ENCODE measurements at places on chromosomes 1 and 21. TPM values are rescaled to one million over a fixed set of nuclear protein-coding genes. Genes with fewer than 3 reads are reported as not detected.

- no peak for DNase-seq
Measured at GRCh38 chr1:150008699-150009098, 1.8 kb downstream of the OTUD7B start.

DNA sequence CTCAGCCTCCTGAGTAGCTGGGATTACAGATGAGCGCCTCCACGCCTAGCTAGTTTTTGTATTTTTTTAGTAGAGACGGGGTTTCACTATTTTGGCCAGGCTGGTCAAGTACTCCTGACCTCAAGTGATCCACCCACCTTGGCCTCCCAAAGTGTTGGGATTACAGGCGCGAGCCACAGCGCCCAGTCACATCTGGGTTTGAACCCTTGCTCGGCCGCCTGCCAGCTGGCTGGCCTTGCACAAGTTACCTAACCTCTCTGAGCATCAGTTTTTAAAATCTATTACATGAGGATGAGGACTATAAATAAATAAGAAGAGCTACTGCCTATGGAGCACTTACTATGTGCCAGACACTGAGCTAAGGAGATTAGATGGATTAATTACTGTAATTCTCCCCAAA lies 17.7 kb upstream of the PADI2 start:
- DNase-seq: no peak

- no peak for DNase-seq
Measured at GRCh38 chr21:36089946-36090345, 20.1 kb downstream of the CBR1 start.

DNA sequence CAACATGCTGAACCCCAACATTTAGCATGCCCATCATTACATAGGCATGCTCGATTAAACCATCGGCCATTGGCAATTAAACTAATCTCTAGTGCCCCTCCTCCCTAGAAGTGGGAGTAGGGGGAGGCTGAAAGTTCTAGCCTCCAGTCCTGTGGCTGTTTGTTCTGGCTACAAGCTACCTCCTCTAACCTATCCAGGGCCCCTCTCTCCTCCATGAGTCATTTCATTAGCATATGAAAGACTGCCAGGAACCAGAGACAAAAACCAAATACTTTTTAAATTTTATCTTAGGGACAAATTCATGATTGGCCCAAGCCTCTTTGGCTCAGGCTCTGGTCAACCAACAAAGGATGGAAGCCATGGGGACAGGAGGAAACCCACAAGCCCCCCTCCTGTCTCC lies 231.1 kb downstream of the CACNA1E start:
- DNase-seq: peak; percentile 27

GRCh38 chr1:147673406-147673805 lies 3.1 kb upstream of the ACP6 start:
- no peak for DNase-seq

DNA sequence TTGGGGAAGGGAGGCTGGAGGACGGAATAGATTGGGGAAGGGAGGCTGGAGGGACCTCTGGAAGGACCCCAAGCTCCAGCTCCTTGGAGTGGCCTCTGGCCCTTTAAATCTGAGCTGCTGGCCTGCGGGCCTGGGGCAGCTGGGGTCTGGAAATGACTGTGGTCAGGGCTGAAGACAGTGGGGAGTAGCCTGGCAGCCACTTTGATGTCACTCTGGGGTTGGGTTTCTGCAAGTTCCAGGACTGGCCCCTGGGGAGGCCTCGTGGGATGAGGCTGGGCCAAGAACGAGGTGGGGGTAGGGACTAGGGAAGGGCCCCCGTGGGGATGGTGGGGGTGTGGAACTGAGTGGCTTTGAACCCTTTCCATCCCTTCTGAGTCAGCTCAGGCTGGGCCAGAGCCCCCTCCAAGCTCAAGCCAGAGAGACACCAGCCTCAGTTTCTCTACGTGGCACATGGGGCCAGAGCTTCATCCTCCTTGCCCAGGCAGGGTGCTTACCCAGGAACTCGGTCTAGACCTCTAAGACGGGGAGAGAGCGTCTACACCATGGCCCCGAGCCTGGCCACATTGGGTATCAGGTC lies 59.7 kb downstream of the ALPL start:
- DNase-seq: no peak

- DNase-seq: peak; percentile 82
Measured at GRCh38 chr1:149885339-149886120, 13.8 kb upstream of the BOLA1 start.

- DNase-seq: peak; percentile 81
Measured at GRCh38 chr1:18681423-18681835, 50.8 kb downstream of the PAX7 start.

DNA sequence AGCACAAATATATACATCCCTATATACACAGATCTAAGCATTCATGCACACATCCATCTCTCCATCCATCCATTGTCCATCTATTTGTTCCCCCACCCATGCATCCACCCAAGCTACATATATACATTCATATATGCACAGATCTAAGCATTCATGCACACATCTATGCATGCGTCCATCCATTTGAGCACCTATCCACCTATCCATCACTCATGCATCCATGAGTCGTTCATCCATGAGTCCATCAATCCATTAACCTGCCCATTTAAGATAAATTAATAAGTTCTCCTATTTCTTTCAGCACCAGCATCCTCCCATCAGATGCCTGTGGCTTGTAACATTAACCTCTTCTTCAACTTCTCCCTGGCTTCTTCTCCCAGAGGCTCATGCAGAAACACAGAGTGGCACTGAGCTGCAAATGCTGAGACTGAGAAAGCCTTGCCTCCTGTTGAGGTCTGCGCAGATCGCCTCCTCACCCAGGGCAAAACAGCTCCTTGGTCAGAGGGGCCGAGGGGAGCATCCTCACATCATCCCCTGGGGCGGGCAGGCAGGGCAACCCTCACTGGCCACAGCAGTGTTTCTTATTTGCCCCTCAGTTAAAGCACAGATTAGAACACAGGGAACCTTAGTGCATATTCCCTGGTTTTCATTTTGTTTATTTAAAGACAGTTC lies 17.4 kb upstream of the PDE9A start:
- DNase-seq: no peak

- DNase-seq: peak; percentile 20
Measured at GRCh38 chr1:246306415-246307037, 200.6 kb downstream of the SMYD3 start.

GRCh38 chr1:236345728-236346127 lies 48.4 kb upstream of the EDARADD start:
- peak; percentile 63 for DNase-seq

DNA sequence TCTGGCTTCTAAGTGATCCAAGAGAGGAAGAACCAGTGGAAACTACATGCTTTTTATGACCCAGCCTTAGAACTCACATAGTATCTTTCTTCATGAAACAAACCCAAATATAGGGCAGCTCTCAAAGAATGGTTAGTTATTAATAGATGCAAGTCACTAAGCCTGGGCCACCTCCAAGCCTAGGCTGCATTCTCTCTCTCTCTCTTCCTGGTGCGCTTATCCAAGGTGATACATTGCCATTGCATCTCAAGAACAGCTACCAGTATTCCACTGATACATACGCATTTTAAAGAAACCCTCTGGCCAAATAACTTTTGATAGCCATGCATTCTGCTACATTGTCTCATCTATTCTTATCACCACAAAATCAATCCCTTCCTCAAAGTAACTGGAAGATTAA lies 455.6 kb upstream of the ADGRL2 start:
- DNase-seq: no peak

GRCh38 chr1:115729756-115730155 lies 38.8 kb downstream of the CASQ2 start:
- no peak for DNase-seq

GRCh38 chr1:6788946-6789345 lies 3.7 kb downstream of the CAMTA1 start:
- no peak for DNase-seq

DNA sequence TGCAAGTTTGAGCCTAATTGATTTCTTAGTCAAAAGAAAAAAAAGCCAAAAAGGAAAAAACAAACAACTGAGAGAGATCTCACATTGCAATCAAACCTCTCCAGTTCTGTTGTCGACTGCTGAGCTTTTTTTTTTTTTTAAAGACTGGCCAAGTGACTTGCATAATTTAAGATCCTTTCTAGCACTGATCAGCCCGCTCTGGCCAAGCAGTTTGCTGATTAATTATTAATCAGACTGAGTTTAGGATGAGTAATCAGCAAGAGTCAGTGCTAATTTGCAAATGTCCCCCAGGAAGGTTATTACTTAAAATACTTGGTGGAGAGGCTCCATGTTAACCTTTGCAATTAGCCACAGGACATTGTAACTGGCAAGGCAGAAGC lies 39.3 kb downstream of the HMGB4 start:
- DNase-seq: no peak

DNA sequence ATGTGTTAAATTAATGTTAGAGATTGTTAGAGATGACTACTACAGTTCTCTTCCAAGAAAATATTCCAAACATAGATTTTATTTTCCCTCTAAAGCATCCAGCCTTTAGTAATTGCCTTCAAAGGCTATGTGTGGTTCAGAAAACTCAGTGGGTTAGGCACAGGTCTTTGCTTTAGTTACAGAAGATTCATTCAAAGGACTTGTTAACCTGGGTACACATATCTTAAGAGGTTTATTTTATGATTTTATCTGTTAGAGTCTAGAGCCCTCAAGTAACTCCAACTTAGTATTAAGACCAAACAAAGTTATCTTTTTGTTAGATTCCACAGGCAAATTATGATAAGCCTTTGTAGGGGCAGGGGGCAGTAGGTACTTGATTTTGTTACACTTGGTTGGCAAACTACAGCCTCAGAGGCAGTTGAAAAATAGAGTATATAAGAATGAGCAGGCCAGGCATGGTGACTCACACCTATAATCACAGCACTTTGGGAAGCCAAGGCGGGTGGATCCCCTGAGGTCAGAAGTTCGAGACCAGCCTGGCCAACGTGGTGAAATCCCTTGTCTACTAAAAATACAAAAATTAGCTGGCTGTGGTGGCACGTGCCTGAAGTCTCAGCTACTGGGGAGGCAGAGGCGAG lies 37.9 kb downstream of the CXADR start:
- no peak for DNase-seq

DNA sequence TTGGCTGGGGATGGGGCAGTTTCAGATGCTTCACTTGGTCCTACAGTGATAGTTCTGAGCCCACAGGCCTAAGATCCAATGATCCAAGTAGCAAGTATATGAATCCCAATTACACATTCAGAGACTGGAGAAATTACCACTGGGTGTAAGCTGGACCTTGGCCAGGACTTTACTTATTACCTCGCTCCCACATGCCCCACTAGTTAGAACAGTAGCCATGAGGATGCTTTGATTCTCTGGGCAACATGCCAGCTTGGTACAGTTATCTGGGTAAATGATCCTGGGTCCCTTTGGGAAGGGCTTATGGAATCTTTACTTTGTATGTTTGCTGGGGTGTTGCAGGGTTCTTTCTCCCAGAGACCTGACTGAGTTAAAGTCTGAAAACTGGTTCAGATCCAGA lies 5.0 kb upstream of the FCAMR start:
- no peak for DNase-seq

DNA sequence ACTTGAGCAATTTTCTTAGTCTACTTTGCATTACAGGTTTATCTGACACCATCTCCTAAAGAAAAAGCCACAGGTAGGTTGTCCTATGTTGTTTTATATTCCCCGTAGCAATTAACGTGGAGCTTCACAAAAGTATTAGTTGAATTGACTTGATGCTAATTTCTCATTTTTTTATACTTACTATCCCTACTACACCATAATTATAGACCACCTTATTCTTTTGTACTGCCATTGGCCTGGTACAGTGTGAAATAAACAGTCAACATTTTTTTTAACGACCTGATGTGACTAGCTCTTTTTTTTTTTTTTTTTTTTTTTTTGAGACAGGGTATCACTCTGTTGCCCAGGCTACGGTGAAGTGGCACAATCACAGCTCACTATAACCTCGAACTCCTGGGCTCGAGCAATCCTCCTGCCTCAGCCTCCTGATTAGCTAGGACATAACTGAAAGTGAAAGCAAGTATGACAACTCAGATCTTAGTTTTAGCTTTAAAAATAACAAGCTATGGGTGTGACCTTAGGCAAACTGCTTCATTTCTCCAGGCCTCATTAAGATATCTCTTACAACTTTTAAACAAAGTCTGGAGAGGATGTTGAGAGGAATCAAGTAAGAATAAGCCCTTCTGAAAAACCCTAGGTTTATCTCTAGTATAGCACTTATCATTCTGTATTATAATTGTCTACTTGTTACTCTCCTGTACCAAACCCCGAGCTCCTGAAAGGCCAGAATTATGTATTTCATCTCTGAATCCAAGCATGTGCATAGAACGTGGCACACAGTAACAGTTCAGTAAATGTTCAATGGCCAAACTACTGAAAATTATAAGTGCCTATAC lies 49.5 kb downstream of the LUZP1 start:
- DNase-seq: no peak

- no peak for DNase-seq
Measured at GRCh38 chr1:41805771-41806471, 112.8 kb downstream of the HIVEP3 start.

DNA sequence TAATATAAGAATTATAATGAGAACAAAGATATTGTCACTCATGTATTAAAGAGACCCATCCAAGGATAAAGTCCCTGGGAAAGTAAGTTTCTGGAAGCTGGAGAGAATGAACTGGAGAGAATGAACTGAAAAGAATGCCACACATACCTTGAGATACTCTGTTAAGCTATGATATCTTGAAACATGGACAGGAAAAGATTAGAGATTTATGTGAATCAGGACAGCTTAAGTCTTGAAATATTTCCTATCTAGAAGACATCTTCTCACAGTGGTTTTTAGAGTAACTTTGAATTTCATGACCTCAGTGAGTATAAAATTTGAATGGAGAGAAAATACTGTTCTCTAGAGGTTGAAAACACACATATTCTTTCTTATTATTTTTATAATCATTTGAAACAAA lies 201.3 kb upstream of the HMCN1 start:
- DNase-seq: no peak

DNA sequence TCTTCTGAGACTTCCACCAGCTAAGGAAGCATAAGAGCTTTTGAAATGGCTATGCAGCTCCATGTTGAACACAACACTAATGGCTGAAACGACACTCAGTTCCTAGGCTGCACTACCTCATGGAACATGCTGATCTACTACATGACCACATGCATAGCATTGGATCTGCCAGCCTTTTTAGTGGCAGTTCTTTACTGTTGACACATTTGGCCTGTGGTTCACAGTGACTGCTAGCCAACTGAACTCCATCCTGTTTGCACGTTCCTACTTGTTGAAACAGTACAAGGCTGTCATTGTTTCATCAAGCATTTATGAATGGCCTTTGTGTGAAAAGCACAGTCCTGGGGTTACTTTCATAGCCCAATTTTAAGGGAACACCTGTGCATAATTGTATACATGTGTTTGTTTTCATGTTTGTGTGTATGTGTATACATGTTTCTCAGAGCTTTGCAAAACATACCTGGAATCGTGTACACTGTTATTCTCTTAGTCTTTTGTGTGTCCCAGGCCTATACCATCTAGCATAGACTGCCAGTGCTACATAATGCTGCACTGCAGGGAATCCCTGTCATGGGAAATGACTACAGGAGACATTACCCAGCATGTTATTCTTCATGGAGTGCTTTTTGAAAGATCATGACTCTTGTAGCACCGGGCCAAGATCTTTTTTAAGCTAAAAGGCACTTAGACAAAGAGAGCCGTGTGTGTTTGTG lies 179.6 kb upstream of the ESRRG start:
- DNase-seq: no peak

- peak; percentile 51 for DNase-seq
Measured at GRCh38 chr1:46342084-46342656, 1.6 kb downstream of the NSUN4 start.

Gene OLIG2
- total RNA-seq: 0.04 TPM

Gene ANGPTL1
- not detected for total RNA-seq

Gene OR10K2
- not detected for total RNA-seq

Gene C21orf58
- total RNA-seq: 17.7 TPM

Gene IFI44L
- not detected for total RNA-seq

Gene ATP6V1G3
- total RNA-seq: not detected

Gene SPATA45
- not detected for total RNA-seq

Gene LCE3E
- total RNA-seq: not detected

Gene TFF3
- not detected for total RNA-seq
